ENCODE measurements at places on chromosomes 2 and 18.

DNA sequence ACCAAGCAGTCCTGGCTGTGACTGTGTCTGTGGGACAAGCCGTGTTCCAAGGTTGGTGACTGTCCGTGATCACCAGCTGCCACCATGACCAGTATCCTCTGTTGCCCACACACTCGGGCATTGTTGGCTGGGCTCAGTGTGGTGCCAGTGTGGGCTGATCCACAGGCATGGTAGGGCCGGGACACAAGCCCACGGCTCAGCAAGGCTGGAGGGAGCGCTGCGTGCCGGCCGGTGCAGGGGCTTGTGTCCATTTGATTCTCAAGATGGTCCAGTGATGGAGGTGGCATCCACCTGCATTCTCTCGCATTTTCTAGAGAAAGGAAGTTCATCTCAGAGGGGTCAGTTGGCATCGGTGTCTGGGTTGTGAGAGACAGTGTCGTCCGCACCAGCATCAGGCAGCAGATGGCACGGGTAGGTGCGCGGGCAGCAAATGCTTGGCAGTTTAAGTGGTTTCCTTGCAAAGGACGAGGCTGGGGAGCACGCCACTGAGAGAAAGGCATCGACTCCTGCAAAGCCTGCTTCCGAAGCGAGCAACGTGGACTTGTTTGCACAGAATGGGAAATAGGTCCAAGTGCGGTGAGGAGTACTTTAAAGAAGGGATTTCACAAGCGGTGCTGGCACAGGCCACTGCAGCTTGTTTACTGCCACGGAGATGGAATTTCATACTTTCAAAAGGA is 20.9 kb downstream of the TWIST2 start:
- DNase-seq = no peak

- DNase-seq = no peak
Observed at GRCh38 chr2:208256192-208256782, 1.4 kb upstream of the IDH1 start.

DNA sequence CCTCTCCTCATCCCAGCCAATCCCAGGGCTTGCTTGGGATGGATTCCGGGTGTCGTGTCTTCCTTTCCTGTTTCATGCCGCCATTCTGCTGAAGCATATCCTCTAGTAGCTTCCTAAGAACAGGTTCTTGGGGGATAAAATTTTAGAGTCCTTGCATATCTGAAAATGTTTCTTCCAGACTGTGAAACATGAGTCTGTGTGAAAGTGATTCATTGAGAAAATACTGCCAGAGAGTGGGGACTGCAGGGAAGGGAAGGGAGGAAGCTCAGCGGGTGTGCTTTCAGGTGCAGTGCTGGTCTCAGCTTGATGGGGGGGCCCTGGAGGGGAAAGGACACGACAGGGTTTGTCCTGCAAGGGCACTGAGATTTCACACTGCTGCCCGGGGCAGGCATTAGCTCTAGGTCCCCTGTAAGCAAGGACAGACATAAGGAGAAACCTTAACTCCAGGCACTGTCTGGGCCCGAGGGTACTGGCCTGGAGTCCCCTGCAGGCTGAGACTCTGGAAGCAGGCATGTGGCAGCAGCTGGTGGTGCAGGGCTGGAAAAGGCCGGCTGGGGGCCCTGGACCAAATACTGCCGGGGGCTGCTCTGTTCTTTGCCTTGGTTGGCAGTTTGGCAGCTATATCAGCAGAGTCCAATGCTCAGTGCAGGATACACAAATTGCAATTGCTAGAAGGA is 97.6 kb upstream of the HS6ST1 start:
- no peak for DNase-seq

GRCh38 chr2:77155511-77155910 is 366.7 kb downstream of the LRRTM4 start:
- DNase-seq = no peak

- DNase-seq = no peak
Observed at GRCh38 chr2:196702641-196703040, 63.1 kb downstream of the CCDC150 start.
